Stimulated activated CD4-positive, alpha-beta T cell treated with anti-CD3 and anti-CD28 coated beads, Interleukin-12 subunit alpha, Interleukin-12 subunit beta, amount 100 ng/mL, for 4 hours (primary cell): ENCODE measurements at places on chromosomes 7 and 10.

DNA sequence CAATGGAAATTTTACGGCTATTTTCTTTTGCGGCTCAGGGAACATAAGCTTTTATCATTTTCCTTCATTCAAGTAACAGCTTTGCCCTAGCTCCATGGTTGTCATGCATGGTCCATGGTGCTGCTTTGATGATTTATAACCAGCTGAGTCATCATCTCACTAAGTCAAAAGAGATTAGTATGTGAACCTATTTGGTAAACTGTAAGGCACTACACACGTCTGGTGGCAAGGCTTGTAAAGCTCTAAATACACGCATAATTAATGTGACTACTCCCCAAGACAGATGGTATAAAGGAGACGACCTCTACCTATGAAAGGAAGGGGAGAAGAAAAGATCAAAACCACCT, 340.2 kb downstream of the KCNMA1 start:
- no peak for DNase-seq

DNA sequence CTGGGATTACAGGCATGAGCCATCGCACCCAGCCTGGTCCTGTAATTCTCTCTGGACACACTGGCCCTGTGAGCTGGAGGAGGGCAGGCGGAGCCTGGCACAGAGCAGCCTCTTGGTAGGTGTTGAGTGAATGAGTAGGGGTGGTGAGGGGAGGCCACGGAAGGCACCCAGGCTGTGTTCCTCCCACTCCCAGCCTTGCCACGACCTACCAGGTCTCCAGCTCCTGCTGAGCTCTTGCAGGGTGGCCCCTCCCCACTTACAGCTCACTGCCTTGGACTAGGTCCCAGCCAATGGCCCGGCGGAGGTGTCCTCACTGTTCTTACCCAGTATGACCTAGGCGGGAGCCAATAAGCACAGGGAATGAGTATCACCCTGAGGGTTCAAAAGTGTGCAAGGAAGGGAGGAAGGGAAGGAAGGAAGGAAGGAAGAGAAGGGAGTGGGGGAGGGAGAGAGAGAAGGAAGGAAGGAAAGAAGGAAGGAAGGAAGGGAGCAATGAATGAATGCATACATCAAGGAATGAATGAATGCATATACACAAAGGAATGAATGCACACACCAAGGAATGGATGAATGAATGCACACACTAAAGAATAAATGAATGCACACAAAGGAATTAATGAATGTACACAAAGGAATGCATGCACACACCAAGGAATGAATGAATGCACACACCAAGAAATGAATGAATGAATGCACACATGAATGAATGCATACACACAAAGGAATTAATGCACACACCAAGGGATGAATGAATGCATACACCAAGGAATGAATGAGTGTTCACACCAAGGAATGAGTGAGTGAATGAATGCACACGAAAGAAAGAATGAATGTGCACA, 45.5 kb downstream of the GTF2IRD1 start:
- no peak for DNase-seq

GRCh38 chr10:45053569-45054100, 52.9 kb downstream of the ZNF22 start:
- DNase-seq, result no peak

DNA sequence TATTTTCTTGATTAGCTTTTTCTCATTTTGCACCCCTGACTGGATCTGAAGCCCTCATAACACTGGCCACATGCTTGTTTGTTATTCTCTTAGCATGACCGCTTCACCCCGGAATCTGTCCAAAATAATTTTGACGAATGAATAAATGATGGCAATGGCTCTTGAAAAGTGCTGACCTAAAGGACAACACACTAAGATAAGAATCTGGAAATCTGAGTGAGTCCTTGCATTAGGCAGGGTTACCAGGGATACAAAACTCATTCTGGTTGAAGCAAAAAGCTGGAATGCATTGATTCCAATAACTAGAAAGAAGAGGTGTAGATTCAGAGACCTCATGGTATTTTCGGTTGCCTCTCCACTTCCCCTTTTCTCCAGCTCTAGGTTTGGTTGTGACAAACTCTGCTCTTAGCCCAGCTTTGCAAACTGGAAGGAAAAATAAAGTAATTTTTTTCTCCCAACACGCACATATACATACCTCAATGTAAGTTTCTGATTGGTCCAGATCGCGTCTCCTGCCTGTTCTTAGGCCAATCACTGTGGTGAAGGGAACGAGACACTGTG, 157.4 kb downstream of the SKIDA1 start:
- DNase-seq, result no peak

DNA sequence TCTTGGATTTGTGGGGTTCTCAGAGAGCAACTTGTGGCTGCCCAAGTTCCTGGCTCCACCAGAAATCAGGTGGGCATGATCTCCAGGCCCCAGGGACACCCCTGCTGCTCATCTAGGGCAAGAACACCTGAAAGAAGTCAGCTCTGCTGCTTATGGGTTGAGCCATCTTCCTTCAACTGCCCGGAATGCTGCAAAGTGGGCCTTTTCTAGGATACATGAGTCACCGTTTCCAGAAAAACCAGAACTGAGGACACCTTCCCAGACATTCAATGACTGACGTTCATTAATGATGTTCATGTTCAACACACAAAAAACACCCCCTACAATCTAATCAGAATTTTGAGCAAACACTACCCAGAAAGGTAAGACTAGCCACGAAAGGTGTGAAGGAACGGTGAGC, 98.0 kb downstream of the MAD1L1 start:
- no peak for DNase-seq

GRCh38 chr7:13933536-13933935, 55.9 kb downstream of the ETV1 start:
- DNase-seq, result no peak

- no peak for DNase-seq
Observed at GRCh38 chr7:82665966-82666507, 222.5 kb upstream of the CACNA2D1 start.

DNA sequence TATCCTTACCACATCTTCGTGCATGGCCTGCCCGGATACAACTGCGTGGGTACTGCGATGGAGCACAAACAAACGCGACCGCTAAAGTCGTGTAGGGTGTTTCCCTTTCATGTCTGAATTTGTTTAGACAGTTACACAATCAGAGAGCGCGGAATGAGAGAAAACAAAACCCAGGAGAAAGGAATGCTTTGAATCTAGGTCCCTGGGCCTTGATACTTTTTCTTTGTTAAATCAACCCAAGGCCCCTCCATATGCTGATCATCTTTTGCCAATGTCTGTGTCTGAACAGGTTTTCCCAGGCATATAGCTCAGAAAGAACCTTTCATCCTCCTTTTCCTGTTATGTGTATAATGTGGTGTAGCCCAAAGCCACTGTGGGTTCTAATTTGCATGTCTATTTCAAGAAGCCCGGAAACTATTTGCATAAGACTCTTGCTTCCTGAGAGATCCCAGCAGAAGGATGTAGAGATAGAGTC, 145.8 kb downstream of the FRMD4A start:
- no peak for DNase-seq

DNA sequence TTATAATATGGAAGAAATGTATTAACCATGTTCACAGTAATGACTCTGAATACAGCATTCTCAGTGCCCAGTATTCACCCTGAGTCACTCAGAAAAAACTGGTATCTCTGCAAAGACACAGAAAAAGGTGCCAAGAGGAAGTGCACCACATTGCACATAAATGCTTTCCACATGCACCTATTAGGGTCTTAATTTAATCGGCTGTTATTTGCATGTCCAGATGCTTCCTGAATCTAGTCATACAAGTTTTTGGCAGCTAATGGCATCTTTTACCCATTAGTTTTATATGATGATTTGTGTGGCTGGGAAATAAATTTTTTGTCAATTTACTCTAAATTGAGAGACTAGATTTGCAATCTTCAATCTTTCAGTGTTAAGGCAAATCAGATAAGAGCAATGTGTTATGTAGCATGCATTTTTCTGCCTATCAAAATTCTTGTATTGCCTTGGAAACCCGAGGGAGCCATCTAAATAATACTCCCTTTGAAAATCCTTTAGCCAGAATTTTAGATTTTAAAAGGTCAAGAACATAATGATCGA, 58.2 kb downstream of the ZNF680 start:
- DNase-seq, result no peak

- no peak for DNase-seq
Observed at GRCh38 chr7:55044371-55044717, 25.5 kb downstream of the EGFR start.

DNA sequence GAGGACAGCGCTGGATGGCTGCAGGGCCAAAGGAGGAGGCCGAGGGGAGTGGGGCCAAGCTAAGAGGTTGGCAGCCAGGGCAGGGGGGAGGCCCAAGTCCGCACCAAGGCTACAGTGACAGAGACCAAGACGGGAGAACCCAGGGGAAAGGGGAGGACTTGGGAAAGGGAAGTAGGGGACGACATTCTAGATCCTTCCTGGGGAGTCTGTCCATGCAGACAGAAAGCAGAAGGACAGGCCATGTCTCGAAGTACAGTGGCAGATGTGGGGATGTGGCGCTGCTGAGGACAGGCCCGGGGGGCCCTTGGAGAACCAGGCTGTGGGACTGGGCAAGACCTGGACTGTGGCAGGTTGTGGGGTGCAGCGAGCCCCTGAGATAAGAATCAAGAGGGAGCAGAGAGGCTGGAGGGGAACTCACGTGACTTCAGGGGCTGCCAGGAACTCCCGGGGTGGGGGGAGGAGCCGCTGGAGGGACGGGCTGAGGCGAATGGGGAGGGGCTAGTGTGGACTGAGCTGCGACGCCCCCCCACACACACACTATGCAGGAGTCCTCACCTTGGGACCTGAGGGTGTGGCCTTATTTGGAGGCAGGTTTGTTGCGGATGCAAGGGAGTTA, 68.5 kb upstream of the TNRC18 start:
- no peak for DNase-seq

GRCh38 chr10:97686301-97686961, 610 bp downstream of the AVPI1 start:
- no peak for DNase-seq

- no peak for DNase-seq
Observed at GRCh38 chr7:107854989-107855388, 36.0 kb upstream of the DLD start.

DNA sequence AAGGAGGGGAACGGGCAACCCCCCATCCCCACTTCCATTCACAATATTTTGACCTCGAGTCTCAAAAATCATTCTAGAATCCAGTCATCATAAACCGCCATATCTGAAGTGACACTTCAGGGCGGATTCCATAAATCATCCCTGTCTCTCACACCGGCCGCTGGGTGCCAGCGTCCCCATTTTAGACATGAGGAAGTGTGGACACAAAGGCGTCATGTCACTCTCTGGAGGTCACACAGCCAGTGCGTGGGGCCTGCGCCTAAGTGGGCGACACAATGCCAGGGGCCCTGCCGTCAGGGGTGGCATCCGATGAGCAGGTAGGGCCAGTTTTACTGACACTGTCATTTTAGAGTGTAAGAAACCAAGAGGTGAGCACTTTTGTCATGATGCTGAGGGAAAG, 19.5 kb downstream of the KCNH2 start:
- no peak for DNase-seq

DNA sequence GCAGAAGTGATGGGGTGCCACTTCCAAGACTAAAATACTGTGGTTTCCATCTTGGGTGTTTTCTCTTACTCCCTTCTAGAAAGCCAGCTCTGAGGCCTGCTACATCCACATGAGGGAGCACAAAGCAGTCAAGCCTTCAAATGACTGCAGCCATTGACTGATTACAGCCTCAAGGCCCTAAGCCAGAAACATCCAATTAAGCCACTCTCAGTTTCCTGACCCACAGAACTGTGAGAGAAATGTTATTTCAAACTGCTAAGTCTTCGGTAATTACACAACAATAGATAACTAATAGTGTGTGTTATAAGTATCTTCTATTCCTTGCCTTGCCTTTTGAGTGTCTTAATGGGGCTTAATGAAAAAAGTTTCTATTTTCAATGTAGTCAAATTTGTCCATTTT, 24.8 kb downstream of the BRAF start:
- no peak for DNase-seq

- DNase-seq, result no peak
Observed at GRCh38 chr10:68154211-68154497, 44.9 kb downstream of the MYPN start.

DNA sequence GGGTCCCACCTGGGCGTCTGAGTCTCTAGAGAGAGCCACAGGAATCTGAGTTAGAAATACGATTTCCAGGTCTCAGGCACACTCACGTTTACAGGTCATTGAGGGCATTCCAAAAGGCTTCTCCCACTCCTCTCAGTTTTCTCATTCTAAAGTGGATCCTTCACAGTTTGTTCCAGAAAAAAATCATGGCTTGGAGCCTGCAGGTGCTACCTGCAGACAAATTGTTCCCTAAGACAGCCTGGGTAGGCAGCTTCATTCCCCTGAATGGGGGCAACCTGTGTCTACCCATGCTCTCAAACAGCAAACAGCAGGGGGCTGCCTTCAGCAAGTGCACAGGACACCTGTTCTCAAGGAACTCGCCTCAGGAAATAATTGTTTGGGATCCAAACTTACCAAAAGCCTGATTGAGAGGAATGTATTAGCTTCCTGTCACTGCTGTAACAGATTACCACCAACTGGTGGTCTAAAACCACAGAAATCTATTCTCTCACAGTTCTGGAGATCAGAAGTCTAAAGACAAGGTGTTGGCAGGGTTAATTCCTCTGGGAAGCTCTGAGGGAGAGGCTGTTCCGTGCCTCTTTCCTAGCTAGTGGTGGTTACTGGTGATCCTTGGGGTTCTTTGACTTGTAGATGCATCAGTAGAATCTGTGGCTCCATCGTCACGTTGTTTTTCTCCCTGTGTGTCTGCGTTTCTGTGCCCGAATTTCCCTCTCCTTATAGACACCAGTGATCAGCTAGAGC, 117.2 kb downstream of the RAB11FIP2 start:
- DNase-seq, result no peak

DNA sequence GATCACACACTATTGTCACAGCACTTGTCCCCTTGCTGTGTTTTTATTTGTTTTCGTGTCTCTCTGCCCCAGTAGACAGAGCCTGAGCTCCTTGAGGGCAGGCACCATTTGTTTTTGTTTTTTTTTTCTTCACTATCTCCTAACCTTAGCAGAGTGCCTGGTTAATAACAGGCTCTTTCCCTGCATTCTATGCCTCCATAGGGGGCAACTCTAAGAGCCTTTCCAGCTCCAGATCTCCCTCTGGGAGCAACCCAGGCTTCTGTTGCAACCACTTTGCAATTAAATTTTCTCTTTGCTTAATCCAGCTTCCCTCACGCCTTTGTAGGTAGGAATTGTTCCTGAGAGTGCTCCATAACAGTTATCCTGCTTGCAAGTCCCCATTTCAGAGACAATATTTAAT, 148.4 kb downstream of the PLXDC2 start:
- DNase-seq, result no peak

DNA sequence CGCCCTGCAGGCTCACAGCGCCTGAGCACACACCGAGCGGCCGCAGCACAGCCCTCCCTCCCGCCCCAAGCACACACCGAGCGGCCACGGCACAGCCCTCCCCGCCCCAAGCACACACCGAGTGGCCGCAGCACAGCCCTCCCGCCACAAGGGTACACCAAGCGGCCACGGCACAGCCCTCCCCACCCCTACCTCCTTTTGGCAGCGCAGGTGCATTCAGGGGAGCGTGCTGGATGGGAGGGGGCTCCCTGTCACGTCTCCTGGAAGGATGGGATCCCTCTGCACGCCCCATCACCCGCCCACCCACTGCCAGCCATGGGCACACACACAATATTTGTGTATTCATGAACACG, 482.6 kb downstream of the DNAJB6 start:
- DNase-seq, result no peak

- DNase-seq, result peak; percentile 58
Observed at GRCh38 chr7:99365318-99366141, 9.0 kb upstream of the ARPC1B start.

- no peak for DNase-seq
Observed at GRCh38 chr7:68604541-68604940, 993.7 kb upstream of the AUTS2 start.

- DNase-seq, result no peak
Observed at GRCh38 chr10:44395902-44396670, 11.2 kb upstream of the CXCL12 start.

GRCh38 chr10:122647383-122647968, 52.2 kb downstream of the C10orf120 start:
- no peak for DNase-seq
